ENCODE measurements at places on chromosomes 6 and 20.

DNA sequence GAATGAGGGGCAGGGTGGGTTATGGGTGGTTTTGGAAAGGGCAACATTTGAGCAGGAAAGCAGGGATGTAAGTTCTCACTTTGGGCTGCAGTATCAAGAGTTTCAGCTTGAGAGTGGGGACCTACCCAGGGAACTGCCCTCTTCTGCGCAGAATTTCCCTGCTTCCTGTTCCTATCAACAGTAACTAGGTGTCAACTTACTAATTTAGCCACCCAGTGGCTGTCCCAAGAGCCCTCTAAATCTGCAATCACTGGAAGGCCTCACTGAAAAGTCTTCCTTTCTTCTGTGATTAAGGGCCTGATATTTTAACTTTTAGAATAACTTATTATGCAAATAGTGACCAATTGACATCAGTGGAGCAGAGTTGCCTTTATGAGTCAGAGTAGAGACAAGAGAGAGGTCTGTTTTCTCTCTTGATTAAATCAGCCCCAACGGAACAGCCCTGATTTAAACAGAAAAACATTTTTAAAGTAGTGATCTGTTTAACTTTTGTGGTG, 118.2 kb upstream of the RIPOR2 start:
- DNase-seq: peak; percentile 21

GRCh38 chr20:36542516-36543183, 1.3 kb downstream of the MYL9 start:
- no peak for DNase-seq

DNA sequence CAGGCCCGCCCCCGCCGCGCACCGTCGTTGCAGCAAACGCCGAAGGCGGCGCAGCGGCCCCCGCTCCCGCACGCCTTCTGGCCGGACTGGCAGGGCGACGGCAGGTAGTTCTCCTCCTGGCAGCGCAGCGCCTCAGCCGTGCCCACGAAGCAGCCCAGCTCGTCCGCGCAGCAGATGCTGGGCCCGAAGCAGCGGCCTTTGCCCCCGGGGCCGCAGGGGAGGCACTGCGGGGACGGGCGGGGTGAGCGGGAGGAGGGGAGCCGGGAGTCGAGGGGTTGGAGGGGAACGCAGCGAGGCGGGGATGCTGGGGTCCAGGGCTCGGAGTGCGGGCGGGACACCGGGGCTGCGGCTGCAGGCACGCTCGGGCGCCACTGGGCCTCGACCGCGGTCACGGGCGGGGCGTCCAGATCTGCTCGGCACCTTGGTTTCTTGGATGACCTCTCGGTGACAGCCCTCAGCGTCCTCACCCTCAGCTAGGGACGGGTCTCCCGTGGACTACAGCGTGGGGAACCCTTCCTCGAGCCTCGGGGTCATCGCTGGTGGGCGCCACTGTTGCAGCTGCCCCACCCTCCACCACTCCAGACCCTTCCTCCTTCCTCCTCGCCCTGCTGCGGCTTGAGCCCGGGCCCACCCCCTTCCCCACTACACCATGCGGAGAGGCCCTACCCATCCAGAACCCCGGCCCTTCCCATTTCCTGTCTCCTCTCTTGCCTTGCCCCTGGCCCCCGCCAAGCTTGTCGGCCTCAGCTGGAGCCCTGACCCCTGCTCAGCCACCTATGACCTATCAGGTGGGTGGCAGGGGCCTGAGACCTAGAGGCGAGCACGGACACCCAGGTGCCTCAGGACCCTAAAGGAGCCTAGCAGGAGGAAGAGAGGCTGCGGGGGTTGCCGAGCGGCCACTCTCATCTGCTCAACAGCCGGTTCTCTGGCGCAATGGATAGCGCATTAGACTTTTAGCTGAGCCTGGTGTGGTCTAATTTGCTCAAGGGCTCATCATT, 1.3 kb downstream of the AVP start:
- DNase-seq: no peak

GRCh38 chr6:5235830-5236229, 24.9 kb downstream of the LYRM4 start:
- no peak for DNase-seq

DNA sequence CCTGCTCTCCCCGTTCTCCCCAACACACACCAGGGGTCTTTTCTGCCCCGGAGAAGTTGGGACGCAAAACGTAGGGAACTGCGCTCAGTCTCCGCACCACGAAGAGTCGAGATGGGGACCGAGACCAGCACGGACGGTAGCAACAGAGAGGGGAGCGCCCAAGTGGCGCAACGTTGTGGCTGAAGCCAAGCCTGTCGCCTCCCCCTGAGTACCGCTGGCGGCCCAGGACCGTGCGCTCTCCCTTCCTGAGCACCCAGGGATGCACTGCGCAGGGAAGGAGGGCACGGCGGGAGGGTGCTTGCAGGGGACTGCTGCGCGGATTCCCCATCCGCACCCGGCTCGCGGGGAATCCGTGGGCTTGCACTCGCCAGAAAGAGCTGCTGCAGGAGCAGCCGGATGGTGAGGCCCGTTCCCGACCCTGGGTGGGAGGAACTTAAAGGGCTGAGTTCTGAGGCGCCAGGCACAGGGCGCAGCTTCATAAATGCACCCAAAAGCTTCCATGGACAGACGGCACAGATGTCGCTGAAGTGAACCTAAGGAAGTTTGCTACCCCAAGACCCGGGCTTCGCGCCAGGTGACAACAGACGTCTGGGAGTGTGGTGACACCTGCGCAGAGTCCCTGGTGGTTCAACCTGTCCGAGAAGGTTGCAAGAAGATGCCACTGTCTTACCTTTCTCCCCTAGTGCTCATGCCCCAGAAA, 178.7 kb downstream of the TBXT start:
- no peak for DNase-seq

GRCh38 chr6:2220154-2220553, 25.3 kb downstream of the GMDS start:
- no peak for DNase-seq

DNA sequence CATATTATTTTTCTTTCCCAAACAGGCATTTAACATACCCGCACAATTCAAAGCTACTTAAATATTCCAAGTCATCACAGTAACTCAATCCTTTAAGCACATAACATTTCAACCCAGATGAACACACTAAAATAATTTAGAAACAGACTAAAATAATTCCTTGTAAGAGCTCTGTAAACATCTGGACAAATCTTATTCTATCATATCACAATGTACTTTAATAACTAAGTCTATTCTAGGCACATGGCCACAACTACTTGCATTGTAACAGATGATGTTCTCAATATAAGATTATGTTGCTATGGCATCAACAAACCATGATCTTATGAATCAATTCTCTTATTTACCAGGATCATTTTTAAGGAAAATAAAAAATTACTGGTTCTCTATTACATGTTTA, 123.2 kb upstream of the THEMIS start:
- no peak for DNase-seq

DNA sequence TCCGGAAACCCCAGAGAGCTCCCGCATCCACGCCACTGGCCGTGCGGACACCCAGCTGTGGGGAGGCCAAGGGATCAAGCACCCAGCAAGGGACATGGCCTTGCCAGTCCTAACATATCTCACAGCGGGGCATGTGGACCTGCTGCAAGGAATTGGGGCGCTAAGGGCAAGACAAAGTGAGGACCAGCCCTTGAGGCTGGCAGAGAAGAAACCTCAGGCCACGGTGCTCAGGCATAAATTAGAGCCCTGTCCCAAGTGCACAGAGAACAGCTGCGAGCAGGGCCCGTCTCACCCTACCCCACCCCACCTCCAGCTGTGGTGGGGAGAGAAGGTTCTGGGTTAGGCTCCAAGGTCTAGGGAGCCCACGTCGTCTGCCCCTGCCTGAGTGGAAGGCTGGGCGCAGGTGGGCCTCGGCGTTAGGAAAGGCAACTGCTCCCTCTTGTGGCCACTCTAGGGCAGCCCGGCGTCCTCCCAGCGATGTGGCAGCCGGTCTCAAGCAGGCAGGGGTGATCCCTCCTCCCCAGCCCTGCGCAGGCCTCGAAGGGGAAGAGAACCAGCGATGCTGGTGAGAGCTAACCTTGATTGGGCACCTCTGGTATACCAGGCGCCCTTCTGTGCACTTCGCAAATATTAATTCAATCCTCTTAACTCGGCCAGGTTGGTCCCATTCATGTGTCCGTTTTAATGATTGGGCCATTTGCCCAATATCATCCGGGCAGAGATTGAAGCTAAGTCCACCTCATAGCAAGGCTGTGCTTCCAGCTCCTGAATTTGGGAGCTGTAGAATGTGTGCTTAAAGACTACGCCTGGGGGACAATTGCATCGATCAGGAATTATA, 235.8 kb downstream of the NFATC2 start:
- DNase-seq: peak; percentile 82

GRCh38 chr20:60232380-60232779, 274.2 kb downstream of the CDH26 start:
- DNase-seq: no peak

GRCh38 chr20:22904386-22904785, 130.7 kb upstream of the SSTR4 start:
- no peak for DNase-seq

- DNase-seq: no peak
Measured at GRCh38 chr20:7691647-7692269, 248.5 kb downstream of the HAO1 start.

- no peak for DNase-seq
Measured at GRCh38 chr6:39593646-39594045, 131.6 kb downstream of the KIF6 start.

DNA sequence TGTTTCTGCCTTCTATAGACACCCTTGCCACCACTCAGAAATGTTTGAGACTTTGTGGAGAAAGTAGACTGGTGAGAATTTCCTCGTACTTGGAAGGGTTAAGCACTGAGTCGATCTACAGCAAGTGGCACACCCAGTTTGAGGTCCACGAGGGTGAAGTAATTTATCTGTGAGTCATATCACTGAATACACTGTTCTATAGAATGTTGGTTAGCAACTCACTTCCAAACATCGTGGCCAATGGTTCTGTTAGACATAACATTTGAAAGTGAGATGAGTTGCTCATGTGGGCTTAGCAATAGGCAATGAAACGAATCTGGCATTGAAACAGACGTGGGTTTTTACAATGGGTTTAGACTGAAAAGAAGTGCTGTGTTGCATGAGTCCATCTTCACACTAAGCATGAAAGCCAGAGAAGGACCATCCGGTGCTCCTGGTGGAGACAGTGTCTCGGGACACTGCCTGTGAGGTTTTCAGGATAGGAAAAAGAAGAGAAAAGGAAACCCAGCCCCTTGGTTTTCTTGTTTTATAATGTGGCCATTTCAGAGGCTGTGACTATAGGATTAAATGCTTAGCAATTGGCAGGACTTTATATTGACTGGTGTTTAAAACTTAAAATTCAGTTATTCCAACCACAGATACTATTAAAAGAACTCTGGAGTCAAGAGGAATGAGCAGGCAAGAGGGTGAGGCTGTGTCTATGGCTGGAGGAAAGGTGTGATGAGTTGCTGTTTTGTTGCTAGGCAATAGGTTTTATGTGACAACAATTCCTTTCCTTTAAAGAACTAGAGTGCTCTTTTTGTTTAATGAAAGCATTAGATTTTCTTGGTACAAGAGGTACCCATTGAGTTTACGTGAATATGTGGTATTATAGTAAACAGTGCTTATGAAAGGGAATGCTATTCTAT, 31.0 kb upstream of the EZR start:
- DNase-seq: peak; percentile 64

- no peak for DNase-seq
Measured at GRCh38 chr20:14996883-14997672, 659.7 kb upstream of the FLRT3 start.

DNA sequence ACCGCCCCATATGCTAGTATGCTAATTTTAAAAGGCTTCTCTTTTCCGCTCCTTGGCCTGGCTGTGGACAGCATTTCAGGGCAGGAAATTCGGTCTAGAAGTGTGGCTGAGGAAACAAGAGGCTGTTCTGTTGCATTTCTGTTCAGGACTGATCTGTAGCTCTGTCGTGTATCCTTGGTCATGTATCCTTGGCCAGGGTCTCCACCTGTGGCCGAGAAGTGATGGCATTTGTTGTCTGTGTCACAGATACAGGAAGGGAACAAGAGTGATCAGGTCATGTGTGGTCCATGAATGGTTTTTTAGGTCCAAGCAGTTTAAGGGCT, 300.5 kb upstream of the SUPT3H start:
- no peak for DNase-seq

- peak; percentile 3 for DNase-seq
Measured at GRCh38 chr6:50128420-50129005, 78.8 kb upstream of the DEFB112 start.

GRCh38 chr20:32762754-32763201, 593 bp downstream of the DNMT3B start:
- no peak for DNase-seq

DNA sequence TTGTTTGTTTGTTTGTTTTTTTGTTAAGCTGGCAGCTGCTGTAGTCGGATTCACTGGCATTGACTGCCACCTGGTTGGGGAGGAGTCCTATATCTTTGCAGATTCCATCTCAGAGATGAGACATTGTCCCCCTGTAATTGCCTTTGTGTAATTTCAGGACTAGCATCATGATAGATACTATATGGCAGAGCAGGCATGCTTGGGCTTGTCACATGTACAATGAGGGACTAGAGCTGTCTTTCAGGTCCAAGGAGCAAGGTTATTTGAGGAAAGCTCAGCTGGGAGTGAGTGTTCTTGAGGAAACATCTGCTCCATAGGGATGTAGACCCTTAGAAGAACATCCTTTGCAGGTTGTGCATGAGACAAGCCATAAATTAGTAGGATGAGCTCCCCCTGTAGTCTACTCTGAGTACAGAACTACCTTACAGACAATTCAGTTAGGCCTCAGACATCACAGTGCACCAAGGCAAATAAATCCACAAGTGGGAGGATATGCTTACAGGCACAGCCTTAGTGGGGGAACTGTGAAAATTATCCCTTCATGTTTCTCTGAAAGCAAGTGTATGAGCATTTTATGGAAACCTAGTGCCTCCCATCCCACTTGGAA, 62.1 kb downstream of the BMP2 start:
- DNase-seq: no peak

DNA sequence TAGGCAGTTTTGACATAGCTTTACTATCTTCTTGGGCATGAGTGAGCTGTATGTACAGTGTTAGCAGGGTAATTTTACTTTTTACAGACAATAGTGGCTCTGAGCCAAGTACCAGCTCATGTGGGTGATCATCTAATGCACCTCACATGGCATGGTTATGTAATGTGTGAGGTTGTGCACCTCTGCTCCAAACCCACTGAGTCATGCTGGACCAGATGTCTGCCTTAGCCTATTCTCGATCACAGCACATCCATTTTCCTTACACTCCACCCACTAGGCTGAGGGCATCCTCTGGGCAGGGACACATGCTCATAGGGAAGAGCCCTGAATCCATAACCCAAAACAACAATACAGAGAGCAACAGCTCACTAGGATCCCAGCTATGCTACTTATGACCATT, 71.6 kb upstream of the FBXL4 start:
- no peak for DNase-seq

Data from NCI-H1436 (cell line).